Sciatic nerve (tissue), 2 donors: ENCODE measurements at places on chromosomes 4 and X.
A peak's percentile ranks its signal among the peaks of the same experiment; 100 is the strongest.

DNA sequence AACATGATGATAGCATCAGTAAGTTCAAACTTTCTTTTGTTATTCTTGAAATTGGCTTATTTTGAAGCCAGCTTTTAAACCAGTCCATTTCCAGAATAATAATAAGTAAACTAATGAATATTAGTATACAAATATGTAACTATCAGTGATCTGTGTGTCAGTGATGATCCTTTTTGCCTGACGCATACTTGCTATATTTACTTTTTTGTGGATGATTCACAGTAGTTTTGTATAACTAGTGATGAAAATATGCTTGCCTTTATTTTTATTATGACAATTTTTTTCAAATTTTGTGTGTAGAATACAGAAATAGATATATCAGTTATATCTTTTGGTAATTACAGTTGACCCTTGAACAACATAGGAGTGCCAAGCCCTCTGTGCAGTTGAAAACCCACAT, 49.5 kb downstream of the USP53 start:
- no peak for DNase-seq

GRCh38 chr4:45803994-45804393, 319.9 kb downstream of the GABRG1 start:
- DNase-seq: no peak

DNA sequence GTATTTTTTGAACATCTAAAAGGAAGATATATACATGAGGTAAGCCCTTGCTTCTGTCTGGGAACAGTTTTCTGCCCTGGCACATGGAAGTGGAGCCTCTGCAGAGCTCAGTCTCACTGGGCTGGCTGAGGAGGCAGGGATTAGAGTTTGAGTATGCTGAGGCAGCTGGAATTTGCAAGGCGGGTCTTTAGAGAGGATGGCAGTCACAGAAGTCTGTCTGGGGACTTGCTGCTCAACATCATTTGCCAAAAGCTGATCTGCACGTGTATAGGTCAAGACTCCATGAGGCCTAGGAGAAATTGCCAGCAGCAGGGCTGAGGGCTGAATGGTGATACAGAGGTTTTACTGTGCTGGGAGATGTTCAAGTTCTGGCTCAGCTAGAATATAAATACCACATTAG, 163.6 kb upstream of the ANK2 start:
- no peak for DNase-seq

GRCh38 chr4:105605493-105605892, 53.1 kb downstream of the ARHGEF38 start:
- no peak for DNase-seq

GRCh38 chrX:2933125-2933900, 4.2 kb upstream of the ARSD start:
- DNase-seq: no peak

- DNase-seq: no peak
These were observed 202.2 kb downstream of the RAPGEF2 start for GRCh38 chr4:159305129-159305528.

GRCh38 chrX:110172215-110172614, 145.7 kb downstream of the AMMECR1 start:
- no peak for DNase-seq

DNA sequence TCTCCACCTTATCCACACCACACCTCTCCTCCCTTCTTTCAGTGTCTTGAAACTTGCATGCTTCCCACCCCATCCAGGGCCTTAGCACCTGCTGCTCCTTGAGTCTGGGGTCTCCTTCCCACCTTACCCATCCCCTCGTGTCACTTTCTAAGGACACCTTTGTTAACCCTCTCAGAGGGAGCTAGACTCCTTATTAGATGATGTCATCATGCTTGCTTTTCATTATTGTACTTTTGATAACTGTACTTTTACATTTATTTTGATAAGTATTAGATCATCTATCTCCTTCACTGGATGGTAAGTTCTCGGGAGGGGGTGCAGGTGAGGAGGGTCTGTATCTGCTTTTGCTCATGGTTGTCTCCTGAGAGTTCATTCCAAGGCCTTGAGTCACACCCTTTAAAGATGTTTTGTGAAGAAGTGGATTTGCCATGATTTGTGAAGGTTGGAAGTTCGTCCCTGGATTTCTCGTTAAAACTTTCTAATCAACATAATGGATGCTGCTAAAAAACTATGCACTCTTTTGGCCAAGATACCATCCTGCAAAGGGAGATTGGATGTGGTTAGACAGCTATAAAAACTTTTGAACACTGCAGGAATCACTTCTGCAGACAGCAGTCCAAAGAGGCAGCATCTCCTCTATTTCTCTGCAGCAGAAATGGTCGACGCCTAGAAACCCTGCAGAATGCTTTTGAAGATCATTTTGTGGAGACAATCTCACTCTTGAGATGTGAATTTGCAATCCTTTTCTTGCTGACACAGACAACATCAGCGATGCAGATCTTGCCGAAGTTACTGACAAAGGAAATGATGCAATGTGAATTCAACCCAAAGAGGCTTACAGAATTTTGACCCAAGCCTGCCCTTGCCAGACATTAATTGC, 69.6 kb downstream of the ENPP6 start:
- DNase-seq: no peak

DNA sequence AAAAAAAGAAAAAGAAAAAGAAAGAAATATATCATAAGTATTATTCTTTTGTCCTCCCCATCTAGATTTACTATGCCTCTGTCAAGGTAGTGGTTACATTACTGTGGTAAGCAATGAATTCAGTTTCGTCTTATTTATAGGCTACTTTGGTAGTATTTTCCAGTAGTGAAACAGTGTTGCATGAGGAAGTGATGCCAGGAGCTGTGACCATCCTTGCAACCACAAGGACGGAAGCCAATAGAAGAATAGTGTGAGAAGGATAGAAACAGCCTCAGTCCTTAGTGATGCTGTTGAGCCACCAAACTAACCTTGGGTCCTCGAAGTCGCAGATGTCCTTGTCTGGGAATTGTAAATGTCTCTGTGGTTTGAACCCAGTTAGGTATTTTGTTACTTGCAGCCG, 328.5 kb downstream of the PPP3CA start:
- DNase-seq: no peak

DNA sequence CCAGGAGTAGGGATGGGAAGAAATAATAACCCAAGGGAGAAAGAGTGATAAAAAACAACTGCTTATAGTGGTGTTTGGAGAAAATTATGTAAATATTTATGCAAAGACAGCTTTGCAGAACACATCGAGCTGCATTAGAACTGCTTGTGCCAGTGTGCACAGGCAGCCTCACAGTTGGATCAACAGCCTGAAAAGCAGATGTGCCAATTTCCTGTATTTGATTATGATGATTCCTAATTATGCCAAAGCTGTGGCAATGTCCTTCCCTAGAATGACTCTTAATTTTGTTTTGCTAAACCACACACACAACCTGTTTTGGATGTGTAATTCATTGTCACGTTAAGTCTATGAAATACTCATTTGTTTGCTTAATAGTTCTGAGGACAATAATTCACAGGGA, 30.6 kb upstream of the ANTXR2 start:
- DNase-seq: no peak

DNA sequence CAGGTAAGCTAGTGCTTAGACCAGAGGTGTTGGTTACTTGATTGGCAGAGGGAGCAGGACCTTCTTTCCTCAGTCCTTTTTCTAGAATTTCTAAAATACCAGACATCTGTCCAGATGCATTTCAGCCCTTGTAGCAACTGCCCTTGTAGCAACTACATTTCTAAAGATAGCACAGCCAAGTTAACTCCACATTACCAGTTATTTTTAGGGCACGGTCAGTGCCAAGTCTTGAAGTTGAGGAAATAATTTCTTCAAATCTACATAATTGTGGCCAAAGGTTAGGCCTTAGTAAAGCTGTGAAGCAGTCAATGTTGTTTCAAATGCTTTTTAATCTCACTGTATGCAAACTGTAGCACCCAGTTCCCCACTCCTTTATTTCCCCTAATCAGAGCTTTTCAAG, 62.9 kb downstream of the MID1IP1 start:
- DNase-seq: no peak

GRCh38 chr4:82084747-82085146, 289.0 kb downstream of the HNRNPD start:
- DNase-seq: no peak

GRCh38 chr4:8553216-8553615, 27.0 kb upstream of the GPR78 start:
- no peak for DNase-seq

- no peak for DNase-seq
These were observed 106.0 kb upstream of the NAP1L5 start for GRCh38 chr4:88803600-88804096.

DNA sequence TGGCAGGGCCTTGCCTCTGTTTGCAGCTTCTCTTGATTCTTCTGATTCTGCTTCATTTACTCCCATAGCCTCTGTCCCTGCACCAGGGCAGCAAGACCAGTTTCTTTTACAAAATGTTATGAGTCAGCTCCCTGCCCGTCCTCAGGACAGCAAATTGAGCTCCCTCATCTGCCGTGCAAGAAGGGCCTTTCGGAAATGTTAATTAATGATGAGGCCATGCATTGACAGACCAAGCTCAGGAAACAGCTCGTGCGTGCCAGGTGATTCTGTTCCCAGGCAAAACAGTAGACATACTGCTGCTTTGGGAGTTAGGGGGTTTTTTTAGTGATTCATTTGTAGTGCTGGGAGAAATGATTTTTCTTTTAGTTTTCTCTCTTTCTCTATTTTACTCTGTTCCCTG, 231.7 kb downstream of the FBXW7 start:
- DNase-seq: no peak

DNA sequence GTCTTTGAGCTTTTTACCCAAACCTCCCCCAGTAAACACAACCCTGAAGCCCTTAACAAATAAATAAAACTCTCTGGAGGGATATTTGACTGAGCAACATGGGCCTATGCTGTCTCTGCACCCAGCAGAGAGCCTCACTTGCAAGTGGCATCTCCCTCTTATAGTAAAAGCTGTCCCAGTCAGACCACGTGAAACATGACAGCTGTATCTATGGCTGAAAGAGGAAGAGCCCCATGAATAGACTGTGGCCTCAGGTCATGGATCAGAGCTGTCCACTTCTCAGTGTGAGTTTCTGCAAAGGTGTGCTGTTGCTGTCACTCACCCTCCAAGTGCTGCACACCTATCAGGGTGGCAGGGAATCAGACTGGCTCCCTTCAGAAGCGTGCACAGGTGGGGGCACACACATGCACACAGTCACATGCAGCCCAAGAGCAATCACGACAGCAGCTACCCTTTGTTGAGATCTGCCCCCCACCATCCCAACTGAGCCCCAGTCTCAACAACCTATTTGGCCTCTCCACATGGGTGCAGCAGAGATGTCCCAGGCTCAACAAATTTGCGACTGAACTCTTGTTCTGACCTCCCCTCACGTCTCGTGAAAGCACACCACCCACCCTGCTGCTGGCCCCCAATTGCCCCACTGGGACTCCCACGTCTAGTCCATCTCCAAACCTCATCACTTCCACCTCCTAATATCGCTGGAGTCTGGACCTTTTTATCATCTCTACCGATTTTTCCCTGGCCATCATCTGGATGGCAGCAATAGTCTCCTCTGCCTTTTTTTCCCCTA, 45.6 kb downstream of the NAT8L start:
- DNase-seq: no peak

- DNase-seq: no peak
These were observed 20.9 kb upstream of the COL25A1 start for GRCh38 chr4:109323348-109323747.

DNA sequence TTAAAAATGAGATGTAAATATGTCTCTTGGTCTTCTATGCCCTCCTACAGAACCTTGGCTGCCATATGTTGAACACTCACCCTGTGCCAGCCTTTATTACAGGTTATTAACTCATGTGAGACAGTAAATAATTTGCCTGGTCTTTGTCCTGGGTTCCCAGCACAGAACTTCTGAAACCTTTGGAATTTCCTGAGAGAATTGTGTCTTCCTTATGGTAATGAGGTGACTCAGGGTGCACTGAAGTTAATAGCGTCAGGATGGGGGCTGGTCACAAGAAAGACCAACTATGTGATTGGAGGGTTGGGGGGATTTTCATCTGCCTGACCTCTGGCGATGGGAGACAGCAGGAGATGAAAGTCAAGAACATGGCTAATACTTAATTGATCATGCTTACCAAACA, 289.8 kb upstream of the STS start:
- no peak for DNase-seq

GRCh38 chr4:7135389-7135746, 57.0 kb upstream of the SORCS2 start:
- DNase-seq: peak; percentile 81

- no peak for DNase-seq
These were observed 39.2 kb downstream of the FMR1NB start for GRCh38 chrX:148020329-148020728.

DNA sequence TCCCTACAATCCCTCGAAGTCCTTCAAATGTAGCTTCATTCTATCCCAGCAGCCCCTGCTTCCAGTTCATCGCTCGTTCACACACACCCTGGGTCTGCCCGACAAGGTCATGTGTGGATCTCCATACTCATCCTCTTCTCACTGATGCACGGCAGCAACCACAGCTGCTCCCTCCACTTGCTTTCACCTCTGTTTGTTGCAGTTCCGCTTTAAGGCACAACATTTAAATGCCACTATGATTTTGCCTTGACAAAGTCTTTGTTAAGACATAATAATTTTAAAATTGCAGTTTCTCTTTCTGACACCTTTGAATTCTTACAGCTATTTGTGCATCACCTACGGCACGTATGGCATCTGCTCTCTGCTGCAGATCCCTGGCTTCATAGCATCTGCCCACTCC, 1.8 kb downstream of the ODAPH start:
- DNase-seq: no peak

DNA sequence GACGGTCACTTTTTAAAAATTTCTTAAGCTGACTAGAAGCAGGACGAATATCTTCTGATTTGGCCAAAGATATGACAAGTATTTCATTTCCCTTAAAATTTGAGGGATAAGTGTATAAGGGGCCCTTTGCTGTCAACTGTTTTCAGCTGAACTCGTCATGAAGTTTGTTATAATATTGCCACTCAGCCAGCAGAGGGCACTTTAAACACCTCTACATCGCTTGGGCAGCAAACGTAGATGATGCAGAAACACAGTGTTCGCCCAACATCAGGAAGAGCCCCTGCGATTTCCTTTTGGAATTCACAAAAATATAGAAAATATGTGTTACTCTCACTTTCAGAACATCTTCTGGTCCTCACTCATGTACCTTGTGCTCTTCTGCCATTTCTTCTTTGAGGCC, 435.7 kb upstream of the FMR1 start:
- no peak for DNase-seq

DNA sequence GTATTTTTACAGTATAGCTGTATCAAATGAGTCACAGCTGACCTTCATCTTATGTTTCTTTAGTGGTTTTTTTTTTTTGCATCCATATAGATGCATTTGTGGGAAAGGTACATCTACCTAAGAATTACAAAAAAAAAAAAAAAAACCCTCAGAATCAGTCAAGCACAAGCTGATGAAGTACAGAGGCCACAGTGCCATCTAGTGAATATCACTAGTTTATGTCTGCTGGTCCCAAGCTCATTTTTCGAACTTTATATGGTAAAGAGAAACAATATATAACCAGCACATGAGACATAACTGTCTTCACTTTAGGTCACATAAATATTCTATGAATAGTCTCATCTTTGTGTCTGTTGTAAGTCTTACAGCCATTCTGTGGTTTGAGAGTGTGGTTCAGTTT, 220.1 kb downstream of the DLG3 start:
- no peak for DNase-seq
